Stimulated activated CD4-positive, alpha-beta T cell treated with anti-CD3 and anti-CD28 coated beads, Interleukin-1b, Interleukin-23, amount 100 ng/mL, for 24 hours (primary cell): ENCODE measurements at places on chromosomes 3 and 15.

GRCh38 chr15:67305506-67305905 is 50.9 kb downstream of the IQCH start:
- DNase-seq: no peak

GRCh38 chr15:56639631-56640030 is 93.7 kb downstream of the ZNF280D start:
- no peak for DNase-seq

GRCh38 chr3:62229211-62229610 is 144.1 kb downstream of the FEZF2 start:
- DNase-seq: no peak

DNA sequence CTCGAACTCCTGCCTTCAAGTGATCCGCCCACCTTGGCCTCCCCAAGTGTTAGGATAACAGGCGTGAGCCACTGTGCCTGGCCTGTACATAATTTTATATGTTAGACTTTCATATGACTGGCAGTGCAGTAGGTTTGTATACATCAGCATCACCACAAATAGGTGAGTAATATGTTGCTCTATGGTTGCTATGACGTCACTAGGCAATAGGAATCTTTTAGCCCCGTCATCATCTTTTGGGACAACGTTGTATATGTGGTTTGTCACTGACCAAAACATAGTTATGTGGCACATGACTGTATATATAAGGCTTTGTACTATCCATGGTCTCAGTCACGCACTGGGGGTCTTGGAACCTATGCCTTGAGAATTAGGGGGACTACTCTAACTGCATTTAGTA is 17.0 kb upstream of the DNAJC19 start:
- no peak for DNase-seq

DNA sequence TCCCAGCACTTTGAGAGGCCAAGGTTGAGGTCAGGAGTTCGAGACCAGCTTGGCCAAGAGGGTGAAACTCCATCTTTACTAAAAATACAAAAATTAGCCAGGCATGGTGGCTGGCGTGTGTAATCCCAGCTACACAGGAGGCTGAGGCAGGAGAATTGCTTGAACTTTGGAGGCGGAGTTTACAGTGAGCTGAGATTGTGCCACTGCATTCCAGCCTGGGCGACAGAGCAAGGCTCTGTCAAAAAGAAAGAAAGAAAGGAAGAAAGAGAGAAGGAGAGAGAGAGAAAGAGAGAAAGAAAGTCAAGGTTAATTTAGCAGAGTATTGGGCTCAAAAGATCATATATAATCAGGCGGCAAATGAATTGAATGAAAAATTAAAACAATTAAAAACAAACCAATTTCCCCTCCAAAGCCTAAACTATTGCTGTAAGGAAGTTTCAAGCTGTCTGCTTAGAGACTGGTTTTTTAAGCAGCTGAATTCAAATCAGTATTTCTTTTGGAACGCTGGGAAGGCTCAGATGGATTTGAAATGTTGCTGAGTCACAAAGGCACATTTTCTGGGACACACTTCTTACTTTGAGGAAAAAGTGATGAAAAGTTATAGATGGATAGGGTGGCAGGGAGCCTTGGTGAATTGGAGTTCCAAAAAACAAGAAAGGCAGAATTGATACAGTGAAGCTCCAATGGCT is 81.3 kb upstream of the BHLHE40 start:
- no peak for DNase-seq

DNA sequence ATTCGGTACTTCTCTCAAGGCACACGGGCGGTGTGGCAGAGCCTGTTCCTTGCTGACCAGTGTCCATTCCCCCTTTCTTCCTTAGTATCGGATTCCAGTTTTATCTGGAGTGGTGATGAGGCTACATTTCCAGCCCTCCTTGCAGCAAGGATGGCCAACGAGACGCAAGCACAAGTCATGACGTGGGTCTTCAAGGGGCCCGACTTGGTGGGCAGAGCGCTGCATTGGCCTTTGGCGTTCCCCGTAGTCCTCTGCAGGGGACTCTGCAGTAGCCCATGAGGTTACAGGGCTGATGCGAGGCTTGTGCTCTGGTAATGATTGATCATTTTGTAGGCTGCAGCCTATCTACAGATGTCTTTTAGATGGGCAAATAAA is 194.5 kb downstream of the OPA1 start:
- DNase-seq: no peak

DNA sequence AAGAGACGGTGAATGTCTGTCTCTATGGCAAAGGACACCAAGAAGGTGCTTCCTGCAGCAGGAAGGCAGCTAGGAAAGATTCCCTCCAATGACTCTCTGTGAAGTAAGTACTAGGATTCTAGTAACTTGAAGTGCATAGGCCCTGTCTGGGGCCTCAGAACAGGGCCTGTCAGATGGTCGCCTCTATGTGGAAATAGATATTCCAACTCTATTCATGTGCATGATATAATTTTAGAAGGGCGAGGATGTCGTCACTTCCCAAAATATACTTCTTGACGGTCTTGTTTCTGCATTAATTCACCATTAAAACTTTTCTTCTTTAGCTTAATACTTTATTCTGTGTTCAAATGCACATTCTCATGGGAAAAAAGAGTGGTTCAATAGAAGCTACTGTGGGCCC is 167.0 kb downstream of the TLE3 start:
- DNase-seq: no peak

GRCh38 chr3:170751083-170751898 is 118.7 kb downstream of the RPL22L1 start:
- DNase-seq: no peak

- no peak for DNase-seq
Observed at GRCh38 chr3:158355623-158356588, 215.1 kb upstream of the MLF1 start.

DNA sequence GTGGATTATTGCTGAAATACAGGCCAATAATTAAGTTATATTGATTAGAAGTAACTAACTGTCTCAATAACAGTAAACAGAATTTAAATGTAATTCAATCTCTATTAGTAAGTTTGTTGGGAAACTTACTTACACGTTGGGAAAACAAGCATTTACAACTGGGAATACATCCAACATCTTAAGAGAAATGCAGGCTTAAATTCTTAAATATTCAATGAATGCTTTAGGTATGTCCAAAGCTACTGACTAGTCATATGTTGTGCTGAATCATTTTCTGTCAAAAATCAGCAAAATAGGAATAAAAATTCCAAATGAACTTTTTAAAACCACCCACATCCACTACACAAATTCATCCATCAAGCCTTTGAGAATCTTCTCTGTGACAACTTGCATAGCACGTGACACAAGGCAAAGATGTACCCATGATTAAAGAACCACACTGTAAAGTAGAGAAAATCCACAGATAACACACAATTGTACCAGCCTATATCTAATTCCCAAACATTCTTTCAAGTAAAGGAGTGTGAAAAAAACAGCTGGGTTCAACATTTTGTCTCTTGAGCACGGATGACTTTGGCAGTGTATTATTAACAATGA is 60.0 kb downstream of the NMNAT3 start:
- no peak for DNase-seq

DNA sequence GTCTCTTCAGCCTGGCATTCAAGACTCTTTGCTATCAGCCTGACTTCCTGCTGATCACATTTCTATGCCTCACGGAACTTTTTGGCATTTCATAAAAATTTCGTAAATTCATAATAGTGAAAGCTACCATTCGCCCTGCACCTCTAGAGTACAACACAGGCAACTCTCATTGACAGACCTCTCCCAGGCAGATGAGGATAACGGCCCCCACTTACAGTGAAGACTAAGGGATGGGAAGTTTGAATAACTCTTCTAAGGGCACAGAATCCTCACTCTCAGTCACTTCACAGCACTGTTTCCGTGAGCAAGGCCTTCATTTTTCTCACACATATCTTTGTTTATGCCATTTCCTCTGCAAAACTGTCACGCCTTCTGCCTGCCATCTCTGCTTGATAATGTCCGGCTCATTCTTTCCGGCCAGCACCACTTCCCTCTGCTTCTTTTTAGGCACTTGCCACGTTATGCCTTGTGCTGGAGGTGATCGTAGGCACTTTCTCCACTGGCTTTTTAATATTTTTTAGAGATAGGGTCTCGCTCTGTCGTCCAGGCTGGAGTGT is 224.1 kb upstream of the HES1 start:
- no peak for DNase-seq

GRCh38 chr3:107430996-107431245 is 53.7 kb downstream of the CCDC54 start:
- DNase-seq: no peak

GRCh38 chr3:125150525-125151441 is 61.8 kb downstream of the SLC12A8 start:
- DNase-seq: peak; percentile 55

- no peak for DNase-seq
Observed at GRCh38 chr15:83533410-83533962, 86.3 kb downstream of the SH3GL3 start.

DNA sequence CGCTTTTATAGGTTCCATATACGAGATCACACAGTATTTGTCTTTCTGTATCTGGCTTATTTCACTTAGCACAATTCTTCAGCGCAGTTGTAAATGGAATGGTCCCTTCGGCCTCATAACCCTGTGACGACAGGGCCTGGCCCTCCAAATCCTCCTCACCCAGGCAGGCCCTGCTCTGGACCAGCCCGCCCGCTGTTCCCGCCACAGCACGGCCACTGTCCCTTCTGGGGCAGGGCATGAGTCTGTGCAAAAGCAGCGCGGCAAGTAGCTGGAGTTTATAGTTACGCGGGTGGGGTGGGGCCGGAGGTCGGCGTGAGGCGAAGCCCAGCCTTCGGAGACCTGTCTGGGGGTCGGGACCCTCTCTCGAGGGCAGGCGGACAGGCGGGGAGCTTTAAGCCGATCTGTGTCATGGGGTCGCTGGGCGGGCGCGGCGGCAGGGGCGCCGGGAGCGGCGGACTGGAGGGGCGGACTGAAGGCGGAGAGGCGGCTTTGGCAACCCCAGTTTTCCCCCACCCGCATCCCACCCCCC is 543 bp downstream of the ARPIN start:
- no peak for DNase-seq

DNA sequence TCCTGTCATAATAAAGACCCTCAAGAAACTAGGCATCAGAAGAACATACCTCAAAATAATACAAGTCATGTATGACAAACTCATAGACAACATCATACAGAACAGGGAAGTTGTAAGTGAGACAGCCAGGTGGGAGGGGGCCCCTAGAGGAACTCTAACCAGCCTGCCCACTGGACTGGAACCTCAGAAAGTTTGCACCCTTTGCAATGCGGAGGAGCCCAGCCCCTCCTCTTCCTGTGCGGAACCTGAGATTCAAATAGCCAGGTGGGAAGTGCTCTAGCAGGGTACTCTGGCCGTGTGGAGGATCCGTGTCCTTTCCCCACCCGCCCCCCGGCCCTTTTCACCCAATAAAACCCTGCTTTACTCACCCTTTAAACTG is 387.0 kb upstream of the CBLB start:
- no peak for DNase-seq

GRCh38 chr3:143763564-143764162 is 84.6 kb downstream of the SLC9A9 start:
- no peak for DNase-seq

DNA sequence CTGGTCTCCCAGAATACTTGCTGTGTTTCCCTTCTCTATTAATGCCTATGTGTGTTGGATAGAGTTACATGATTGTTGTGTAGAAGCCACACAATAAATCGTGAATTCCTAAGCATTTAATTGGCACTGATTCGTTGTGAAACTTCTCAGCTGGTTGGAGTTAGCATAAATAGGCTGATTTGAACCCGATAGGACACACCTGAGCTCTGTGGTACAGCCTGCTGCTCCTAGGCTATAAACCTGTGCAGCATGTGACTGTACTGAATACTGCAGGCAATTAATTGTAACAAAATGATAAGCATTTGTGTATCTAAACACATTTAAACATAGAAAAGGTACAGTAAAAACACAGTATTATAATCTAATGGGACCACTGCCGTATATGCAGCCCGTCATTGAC is 4.9 kb downstream of the ACAD11 start:
- DNase-seq: no peak

DNA sequence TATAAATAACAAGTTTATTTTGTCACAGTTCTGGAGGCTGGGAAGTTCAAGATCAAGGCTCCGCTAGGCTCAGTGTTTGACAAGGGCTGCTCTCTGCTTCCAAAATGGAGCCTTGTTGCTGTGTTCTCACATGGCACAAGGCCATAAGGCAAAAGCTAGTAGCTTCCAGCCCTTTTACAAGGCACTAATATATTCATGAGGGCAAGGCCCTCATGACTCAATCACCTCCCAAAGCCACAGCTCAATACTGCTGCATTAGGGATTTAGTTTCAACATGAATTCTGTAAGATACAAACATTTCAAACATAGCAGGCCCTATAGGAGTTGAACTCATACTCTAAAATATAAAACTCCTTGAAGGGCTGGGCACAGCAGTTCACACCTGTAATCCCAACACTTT is 30.2 kb downstream of the ZBTB11 start:
- DNase-seq: no peak

- DNase-seq: no peak
Observed at GRCh38 chr3:60431599-60431958, 819.7 kb downstream of the FHIT start.

DNA sequence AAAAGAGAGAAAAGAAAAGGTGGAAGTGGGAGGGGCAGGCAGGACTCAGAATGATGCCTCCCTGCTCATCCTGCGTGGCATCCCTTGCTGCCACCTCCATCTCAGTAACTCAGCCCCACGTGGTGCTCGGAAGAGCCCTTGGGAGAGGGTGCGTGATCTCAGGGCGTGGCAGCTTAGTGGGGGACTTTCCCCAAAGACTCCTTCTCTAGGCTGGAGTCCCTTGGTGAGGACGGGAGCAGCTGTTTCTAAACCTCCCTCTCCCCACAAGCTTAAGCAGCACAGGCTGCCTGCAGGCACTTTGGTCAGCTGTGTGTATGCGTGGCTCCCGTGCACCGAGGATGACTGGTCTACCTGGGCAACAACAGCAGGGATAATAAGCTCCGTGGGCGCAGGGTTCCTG is 7.4 kb upstream of the ANPEP start:
- no peak for DNase-seq

DNA sequence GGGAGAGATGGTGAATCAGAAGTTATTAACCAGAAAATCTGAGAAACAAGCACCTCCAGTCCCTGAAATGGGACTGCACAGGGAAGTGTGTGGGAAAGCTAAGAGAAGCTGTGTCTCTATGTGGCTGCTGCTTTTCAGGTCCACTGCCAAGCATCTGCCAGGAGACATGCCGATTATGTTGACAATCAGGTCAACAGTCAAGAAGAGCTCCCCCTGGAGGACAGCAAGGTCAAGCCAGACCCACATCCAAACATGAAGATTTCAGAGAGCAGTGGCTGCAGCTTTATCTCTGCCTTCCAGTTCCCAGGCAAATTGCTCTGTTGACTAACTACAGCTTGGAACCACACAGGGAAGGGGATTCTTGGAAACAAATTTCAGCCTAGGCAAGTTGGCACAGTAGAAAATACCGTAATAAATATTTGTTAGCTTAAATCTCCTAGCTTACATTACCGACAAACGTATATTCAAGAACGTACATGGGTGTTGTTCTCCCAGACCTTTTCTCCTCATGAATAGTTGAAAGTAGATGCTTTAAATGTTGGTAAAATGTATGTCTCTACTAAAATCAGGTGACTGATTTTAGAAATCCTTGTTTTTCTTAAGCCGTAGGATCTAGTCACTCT is 394.5 kb upstream of the RARB start:
- no peak for DNase-seq
